H4 (cell line): ENCODE measurements at places on chromosomes 11 and 22. TPM values are rescaled to one million over a fixed set of nuclear protein-coding genes. Genes with fewer than 3 reads are reported as not detected.

The RFPL1 gene
- 0.08 TPM in 1 of 2 replicates, not detected in the other for total RNA-seq

The LYVE1 gene
- not detected in 2 replicates for total RNA-seq

The MB gene
- total RNA-seq = not detected in 2 replicates

DNA sequence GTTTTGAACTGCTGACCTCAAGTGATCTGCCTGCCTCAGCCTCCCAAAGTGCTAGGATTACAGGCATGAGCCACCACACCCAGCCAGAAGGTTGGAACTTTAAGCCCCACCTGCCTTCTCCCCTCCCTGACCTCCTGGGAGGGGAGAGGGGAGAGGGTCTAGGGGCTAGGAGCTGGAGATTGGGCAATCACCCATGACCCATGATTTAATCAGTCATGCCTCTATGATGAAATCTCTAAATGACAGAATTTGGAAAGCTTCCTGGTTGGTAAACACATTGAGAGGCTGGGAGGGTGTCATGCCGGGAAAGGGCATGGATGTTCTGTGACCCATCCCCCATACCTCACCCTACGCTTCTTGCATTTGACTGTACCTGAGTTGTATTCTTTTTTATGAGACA lies 17.1 kb upstream of the TFIP11 start:
- no peak for DNase-seq

GRCh38 chr11:86741484-86741835 lies 58.9 kb upstream of the PRSS23 start:
- DNase-seq = no peak

DNA sequence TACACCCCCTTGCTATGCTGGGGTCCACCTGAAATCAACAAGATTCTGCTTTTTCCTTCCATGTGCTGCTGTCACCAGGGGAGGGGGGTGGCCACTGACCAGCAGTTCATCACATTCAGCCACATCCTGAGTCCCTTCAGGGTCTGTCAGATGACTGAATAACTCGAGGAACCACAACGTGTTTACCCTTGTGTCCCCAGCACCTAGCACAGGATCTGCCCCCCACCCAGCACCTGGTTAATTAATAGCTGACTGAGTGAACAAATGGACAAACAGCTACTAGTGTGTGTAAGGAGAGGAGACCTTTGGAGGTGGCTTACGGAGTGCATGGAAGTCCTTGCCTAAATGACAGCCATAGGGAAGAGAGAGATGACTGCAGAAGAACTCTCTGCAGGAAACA lies 119.5 kb upstream of the NCAM1 start:
- no peak for DNase-seq

- peak; percentile 25 for DNase-seq
Measured at GRCh38 chr11:32870676-32871075, 21.9 kb upstream of the QSER1 start.

- no peak for DNase-seq
Measured at GRCh38 chr11:77026221-77026620, 8.0 kb upstream of the B3GNT6 start.

DNA sequence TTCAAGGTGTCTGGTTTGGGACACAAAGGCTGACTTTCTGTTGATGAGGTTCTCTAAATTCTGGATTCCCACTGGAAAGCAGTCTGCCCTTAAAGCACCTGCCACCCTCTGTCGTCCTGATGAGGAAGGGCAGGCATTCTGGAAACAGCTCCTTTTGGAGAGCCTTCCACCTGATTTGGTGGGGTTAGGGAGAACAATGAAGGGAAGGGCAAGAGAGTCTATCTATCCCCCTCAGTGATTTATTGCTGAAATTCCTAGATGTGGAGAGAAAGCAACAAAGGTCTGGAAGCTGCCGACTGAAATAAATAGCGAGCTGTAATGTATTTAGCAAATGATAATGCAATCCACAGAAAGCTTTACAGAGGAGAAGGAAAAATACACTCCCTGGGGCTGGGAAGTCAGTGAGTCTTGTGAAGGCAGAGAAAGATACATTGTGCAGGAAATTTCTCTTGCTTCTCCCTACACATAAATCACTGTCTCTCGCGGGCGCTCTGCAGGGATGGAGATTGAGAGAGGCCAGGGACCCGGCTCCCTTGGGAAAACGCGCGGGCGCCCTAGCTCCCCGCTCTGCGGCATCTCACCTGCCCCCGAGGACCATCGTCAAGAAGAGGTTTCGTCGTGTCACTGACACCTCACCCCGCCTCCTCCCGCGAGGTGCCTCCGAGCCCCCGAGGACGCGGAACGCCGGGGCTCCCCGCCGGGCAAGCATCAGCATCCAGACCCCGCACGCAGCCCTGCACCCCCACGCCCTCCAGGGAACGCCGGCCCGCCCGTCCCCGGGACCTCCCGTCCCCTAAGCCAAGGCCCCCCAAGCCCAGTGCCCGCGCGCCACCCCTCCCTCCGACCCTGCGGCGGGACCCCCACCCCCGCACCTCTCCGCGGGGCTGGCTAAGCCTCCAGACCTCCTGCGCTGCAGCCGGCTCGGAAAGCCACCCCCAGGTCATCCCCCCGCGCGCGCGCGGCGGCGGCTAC lies 673 bp downstream of the CDON start:
- DNase-seq = peak; percentile 41

DNA sequence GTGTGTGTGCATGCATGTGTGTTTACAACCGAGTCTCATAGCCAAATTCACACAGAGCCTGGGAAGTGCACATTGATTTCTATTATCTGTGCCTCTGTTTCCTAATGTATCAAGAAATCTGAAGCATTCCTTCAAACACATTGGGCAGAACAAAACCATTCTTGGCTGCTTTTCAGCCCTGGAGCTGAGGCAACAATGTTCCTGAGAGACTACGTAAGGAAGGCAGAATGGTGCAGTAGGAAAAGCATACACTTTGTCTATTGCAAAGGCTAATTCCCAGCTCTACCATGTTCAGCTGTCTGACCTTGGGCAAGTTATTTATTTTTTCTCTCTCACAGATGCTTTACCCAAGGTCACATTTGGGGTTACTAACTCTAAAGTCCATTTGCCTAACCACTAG lies 575.5 kb downstream of the SOX6 start:
- no peak for DNase-seq

DNA sequence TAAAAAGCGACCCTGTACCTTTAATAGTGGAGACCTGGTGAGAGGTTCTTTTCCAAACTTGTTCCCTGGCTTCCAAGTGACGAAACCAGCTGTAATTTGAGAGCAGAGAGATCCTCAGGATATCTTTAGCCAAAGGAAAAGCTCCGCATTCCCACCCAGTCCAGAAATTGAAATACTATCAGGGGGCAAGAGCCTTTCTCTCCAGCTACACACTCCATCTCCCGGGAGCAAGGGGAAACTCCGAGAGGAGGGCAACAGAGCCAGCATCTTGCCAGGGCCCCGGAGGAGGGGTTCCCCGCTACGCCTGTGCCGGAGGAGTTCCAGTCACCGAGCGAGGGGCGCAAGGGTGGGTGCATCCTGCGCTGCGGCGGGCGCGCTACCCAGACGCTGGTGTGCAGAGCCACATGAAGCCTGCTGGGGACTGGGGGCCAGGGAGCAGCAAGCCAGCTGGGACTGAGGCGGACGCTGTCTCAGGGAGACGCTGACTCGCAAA lies at the start of gene FIBIN:
TSS of gene FIBIN (plus strand) at position 148 of the 493 bp plus-strand sequence. CDS start 415 bp downstream, outside the sequence.
- DNase-seq = peak; percentile 37

DNA sequence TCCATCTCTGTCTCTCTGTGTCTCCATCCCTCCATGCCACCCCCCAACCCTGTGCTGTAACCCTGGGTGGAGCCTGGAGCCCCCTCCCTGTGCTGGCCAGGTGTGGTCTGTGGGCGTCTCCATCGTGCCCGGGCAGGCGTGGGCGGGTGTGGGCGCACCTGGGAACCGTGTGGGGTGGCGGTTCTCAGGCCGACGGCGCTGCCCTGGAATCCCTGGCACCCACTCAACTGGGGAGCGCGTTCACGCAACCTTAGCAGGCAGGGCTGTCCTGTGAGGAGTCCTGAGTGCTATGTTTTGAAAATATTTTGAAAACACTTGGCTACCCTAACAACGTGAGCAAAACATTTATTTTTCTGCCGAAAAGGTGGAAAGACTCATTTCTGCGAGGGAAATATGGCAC lies 4.7 kb downstream of the TNNT3 start:
- no peak for DNase-seq

DNA sequence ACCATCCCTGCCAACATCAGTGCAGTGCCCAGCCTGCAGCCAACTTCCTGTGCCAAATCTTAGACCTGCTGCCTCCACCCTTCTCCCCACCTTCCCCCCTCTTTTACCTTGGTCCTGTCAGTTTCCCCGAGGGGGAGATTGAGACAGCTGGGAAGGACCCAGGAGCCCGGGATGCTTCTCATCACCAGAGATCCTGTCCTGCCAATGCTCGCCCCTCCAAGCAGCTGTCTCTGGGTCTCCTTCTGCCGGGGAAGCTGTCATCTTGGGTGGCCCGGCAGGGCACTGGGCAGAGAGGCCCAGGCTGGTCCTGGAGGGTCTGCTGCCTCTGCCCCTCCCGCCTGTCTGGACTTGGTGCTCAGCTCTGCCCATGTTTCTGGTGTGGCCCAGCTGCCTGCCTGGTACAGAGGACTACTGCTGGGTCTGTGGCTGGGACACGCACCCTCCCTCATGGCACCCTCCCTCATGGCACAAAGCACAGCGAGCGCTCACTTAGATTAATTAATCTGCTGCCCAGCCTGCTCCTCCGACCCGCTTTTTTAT lies 60.4 kb upstream of the THY1 start:
- DNase-seq = no peak

DNA sequence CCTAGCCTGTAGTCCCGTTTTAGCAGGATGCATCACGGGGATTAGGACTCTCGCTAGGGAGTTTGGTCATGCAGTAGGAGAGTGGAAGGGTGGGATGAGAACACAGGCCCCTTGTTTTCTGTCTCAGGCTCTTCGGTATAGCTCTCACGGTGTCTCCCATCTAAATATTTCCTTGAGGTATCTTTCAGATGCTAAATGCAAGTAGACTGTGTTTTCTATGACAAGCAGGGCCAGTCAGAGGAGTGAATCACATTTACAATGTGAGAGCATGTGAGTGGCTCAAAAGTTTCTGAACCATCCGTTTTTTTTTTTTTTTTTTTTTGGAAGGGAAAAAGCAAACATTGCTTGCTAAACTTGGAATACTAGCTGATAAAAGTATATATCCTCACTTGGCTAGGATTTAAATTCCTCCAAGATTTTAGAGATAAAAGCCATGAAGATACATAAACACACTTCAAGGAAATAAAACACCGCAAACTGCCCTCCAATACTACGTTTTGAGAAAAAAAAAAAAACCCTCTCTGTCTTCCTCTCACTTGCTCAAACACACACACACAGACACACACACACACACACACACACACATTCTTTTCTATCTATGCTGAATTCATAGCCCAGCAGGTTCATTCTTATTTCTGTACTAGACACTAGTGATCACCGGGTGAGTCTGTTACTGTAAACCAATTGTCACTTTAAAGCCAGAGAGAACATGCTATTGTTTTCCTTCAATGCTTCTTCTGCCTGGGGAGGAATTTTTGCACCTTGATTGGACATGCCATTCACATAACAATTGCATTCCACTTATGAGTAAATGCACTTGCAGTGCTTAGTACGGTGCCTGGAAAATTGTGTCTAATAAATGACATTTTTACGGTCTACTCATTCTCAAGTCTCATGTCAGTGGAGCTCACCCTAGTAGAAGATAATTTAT lies 224.6 kb upstream of the CCDC90B start:
- DNase-seq = no peak
